ENCODE measurements at places on chromosomes 3 and 15.

DNA sequence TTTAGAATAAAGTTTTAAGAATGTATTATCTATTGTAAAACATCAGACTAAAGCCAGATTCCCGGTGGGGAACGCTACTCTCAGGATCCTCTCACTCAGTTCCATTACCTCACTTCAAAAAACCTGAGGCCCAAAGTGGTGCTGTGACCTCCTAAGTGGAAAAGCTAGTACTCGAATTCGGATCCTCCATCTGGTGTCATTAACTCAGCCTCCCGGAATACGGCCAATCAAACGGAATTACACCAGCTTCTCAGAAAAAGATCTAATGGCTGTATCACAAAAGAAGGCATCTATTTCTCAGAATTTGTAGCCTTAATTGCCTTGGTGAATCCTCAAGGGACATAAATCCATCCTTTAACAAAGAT is 627 bp downstream of the ACAD11 start:
- DNase-seq, result peak; percentile 64

DNA sequence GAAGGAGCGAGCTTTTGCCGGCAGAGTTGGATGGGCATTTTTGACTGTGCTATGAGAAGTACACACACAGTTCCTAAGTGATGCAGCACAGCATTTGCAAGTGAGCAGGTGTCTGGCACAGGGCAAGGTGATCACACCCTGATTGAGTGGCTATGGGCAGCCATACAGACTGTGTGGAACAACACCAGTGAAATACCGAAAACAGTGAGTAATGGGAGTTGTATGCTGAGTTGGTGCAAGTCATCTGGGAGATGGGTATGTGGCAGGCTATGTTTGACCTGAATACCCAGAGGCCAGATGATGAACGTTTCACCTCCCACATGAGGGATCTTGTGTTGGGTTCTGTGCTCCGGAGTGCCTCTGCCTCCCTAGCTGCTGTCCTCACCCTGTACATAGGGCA is 53.5 kb upstream of the TIPARP start:
- no peak for DNase-seq

DNA sequence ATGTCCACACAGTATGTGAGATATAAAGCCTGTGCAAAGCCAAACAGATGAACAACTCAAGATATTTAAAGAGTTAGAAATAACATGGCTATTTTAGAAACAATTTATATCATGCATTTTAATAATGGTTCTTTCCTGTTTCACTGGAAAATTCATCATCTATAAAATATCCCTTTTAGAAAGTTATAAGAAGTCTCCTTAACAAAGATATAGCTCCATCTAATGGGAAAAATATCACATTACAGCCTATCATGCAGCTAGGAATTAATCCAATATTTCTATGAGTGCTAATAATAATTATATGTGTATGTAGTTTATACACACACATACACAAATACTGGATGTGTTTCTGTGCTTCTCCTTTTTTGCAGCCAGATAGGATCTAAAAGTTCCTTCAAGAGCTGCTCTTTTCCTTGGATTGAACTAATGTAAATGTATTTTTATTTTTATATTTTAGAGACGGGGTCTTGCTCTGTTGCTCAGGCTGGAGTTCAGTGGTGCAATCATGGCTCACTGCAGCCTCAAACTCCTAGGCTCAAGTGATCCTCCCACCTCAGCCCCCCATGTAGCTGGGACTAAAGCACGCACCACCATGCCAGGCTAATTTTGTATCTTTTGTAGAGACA is 21.6 kb downstream of the RPL22L1 start:
- no peak for DNase-seq

- DNase-seq, result no peak
These were observed 153.4 kb upstream of the TSPAN3 start for GRCh38 chr15:77224352-77224751.

GRCh38 chr15:64837502-64837901 is 4.2 kb upstream of the PLEKHO2 start:
- DNase-seq, result peak; percentile 31

DNA sequence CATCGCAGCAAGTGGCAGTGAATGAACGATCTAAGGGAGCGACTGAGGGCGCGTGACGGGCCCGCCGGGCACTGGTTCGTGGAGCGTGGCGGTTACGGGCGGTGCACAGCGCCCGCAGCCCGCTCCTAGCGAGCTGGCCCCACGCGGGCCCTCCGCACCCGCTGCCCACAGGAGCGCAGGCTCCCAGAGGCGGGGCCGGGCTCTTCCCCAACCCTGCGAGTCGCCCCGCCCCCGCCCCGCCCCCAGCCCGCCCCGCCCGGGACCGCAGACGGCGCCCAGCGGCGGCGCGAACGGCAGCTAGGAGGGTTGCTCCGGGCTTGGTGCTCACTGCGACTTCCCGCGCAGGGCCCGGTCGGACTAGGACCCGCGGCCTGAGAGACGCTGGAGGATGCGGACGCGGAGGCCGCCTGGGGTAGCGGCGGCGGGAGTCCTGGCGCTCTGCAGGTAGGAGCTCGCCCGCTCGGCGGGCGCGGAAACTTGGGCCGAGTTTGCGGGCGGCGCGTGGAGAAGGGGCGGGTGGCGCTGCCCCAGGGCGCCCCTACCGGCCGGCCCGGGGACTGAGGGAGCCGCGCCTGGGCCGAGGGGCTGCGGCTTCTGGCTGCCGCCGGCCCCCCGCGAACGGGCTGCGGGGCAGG is at the start of gene C15orf39:
Gene C15orf39 (plus strand): TSS at position 267 of the 635 bp plus-strand sequence. CDS start 4,167 bp downstream, outside the sequence.
- DNase-seq, result peak; percentile 76

DNA sequence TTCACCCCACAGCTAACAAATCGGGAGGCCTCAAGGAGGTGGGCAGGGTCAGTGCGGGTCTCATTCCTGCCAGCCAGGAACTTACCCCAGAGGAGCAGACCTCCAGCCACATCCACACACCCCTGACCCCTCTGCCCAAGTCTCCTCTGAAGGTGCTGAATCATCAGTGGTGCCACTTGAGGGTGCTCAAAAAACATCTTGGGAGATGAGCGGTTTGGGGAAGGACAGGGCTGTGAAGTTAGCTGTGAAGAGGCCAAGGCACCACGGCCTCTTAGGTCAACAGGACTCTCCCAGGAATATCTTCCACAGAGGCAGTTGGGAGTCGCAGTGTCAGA is 1.2 kb downstream of the DAPK2 start:
- no peak for DNase-seq

DNA sequence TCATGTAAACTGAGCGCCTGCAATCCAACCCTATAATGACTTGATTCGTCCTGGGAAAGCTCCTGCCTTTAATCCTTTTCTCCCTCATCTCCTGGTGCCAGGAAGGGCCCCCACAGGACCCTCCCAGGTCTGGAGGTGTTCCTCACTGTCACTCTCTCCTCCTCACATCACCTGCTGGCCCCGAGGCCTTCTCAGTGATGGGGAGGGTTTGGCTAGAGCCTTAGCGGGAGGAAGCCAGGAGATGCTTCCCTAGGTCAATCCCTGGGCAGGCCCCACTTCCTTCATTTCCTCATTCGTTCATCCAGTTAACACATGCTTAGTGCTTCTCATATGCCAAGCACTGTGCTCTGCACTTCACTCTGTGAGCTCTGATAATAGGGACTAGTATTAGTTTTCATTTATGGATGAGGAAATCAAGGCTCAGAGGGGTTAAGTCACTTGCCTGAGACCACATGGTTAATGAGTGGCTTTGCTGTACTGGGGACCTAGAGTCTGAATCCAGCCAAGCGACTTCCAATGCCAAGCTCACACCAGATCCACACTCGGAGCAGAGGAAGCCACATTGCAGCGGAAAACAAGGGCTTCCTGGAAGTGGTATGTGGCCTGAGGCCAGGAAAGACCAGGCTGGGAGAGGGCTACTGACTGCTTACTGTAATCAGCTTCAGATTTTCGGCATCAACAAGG is 50.3 kb upstream of the CHRNB4 start:
- no peak for DNase-seq

DNA sequence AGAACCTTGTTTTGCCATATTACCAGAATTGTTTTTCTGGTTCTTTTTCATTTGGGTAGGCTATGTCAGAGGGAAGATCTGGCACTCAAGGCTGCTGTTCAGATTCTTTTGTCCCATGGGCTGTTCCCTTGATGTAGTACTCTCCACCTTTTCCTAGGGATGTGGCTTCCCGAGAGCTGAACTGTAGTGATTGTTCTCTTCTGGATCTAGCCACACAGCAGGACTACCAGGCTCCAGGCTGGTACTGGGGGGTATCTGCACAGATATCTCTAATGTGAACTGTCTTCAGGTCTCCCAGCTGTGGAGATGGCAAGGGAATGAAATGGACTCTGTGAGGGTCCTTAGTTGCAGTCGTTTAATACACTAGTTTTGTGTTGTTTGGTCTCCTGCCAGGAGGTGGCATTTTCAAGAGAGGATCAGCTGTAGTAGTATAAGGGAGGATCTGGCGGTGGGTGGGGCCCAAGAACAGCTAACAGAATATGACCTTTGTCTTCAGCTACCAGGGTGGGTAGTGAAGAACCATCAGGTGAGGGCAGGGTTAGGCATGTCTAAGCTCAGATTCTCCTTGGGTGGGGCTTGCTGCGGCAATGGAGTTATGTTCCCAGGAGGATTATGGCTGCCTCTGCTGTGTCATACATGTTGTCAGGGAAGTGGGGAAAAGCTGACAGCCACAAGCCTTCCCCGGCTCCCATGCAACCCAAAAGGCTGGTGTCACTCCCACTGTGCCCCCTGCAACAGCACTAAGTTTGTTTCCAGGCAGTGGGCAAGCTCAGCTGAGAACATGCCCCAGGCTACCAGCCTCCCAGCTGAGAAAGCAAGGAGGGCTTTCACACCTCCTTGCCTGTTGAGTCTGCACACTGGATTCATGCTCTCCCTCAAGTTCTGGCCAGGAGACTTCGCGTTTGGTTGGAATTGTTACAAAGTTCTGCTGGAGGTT is 252.5 kb downstream of the ISL2 start:
- DNase-seq, result no peak

DNA sequence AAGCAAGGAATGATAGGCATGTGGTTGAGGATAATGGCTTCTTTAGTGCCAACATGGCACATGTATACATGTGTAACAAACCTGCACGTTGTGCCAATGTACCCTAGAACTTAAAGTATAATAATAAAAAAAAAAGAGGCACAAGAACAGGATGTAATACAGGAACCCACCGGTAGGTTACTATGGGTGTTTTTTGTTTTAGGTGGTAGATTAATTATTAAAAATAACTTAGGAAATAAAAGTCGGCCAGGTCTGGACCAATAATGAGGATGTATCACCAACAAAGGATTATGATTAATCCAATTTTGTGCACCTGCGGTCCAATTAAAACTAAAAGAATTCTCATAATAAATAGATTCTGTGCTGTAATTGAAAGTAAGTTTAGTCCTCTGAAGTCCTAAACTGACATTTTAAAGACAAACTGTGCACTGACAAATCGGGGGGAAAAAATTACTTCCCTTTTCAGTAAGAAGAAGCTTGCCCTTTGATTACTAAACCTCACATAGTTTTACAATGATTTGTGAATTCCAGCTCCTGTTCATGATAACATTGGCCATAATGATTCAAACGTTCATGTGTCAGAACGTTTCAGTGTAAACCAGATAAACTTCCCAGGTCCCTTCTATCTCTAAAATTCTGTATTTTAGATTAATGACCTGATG is 62.2 kb downstream of the CASR start:
- no peak for DNase-seq

DNA sequence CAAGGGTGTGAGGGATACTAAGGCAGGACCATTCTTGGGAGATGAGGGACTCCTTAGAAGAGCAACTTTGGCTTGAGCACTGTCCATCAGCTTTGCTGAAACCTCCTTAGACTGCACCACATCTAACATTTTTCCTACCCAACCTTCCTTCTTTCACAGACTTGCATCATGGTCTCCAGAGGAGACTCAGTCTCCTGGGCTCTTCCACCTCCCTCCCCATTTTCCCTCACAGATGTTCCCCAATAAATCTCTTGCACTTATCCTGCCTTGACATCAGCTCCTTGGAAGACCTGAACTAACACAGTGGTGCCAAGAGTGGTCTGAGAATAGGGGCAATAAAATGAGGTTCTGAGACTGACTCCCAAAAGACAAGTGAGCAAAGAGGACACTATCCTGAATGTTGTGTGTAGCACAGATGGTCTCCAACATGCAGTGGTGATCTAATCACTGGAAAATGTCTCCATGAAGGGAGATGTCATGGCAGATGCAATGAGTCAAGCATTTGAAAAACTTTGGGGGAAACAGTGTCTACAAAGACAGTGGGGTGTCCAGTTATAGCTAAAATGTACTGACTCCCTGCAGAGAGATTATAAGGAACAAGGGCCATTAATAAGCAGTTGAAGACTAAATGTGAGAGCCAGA is 26.0 kb upstream of the BOC start:
- DNase-seq, result no peak

GRCh38 chr3:172853921-172854666 is 103.6 kb downstream of the ECT2 start:
- no peak for DNase-seq

DNA sequence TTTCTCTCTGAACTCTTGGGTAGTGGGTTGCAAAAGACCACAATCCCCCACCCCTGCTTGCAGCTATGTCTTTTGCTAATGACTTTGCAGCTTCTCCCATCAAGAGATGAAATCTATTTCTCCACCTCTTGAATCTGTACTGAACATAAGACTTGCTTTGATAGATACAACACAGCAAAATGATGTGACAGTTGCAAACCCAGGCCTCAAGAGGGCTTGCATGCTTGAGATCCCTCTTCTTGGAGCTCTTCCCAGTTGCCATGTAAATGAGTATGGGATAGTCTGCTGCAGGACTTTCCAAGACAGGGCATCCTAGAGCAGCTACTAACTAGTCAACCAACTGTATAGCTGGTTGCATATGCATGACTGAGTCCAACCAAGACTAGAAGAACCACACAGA is 783.6 kb downstream of the PDCD6IP start:
- DNase-seq, result no peak

DNA sequence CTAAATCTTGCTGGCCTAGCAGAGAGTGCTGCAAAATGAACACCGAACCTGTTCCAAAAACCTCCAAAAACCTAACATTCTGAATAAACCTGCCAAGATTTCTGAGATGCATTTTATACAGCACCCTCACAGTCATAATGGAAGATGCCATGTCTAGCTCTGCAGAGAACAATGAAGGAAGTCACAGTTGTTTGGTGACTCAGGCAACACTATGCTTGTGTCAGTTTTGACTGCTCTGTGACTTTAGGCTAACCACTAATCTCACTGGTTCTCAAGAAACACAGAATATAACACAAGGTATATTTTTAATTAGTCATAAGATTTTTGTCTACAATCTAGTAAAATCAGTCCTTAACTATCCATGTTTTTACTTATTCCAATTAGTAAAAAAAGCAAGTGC is 606.6 kb downstream of the TBL1XR1 start:
- DNase-seq, result no peak

- no peak for DNase-seq
These were observed 1.2 kb upstream of the HYAL1 start for GRCh38 chr3:50304601-50305000.
